ENCODE measurements at places on chromosomes 1 and 21. TPM values are rescaled to one million over a fixed set of nuclear protein-coding genes. Genes with fewer than 3 reads are reported as not detected.

The SLAMF7 gene
- not detected for total RNA-seq

The PTAFR gene
- total RNA-seq = 1.9 TPM

DNA sequence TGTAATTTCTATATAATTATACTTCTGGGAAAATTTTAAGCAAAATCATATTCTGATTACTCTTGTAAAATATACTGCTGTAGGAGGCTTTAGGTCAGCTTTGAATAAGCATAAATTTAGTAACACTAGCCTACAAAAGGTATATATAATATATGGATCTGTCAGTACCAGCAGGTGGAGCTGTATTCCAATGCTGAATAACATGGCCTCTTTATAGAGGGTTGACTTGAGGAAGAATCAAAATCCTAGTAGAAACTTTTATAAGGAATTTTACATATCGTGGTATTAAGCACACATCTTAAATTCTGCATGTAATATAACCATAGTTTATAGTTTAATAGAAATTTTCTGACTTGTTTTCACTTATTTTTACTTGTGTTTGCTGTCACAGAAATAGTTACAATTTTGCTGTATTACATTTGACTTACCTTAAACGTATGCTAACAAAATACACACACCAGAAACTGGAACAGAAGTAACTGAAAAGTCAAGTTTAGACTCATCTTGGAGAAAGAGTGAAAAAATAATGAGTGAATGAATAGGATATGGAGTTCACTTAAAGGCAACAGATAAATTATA is 79.3 kb downstream of the HMCN1 start:
- DNase-seq = no peak
- peaks cover 16% of the 10 kb centered on the region for H3K4me1 ChIP-seq
- H3K27me3 ChIP-seq = no peaks in the 10 kb centered on the region
- H3K4me3 ChIP-seq = no peak overlapping the region
- H3K27ac ChIP-seq = no peak overlapping the region

DNA sequence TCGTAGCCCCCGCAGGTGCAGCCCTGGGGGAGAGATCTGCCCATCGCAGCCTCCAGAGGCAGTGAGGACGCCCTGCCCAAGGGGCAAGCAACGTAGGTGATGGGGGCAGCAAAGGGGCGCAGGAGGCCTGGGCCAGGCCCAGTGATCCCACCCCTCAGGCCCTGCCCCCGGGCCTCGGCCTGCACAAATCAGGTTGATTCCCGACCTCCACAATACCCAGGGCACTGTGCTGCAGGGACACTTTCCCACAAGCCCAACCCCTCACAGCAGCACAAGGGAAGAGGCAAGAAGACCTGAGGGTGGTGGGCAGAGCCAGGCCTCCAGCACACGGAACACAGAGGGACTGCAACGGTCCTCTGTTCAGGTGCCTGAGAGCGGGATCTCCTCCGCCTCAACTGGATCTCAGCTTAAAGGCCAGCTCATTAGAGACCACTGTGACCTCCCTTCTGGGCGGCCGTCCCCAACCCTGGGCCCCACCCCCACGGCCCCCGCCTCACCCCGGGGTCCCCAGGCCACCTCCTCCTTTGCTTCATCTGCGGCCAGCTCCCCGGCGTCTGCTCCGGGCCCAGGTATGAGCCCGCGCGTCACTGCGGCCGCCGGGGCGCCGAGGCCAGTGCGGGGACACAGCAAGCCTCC is 812 bp upstream of the ARF1 start:
- H3K27ac ChIP-seq = no peak overlapping the region
- H3K4me3 ChIP-seq = peak overlapping the region; percentile 70
- peaks cover 42% of the 10 kb centered on the region for H3K27me3 ChIP-seq
- DNase-seq = peak; percentile 42
- H3K36me3 ChIP-seq = peaks cover 10% of the 10 kb centered on the region
- H3K4me1 ChIP-seq = peaks cover 30% of the 10 kb centered on the region
